Hematopoietic multipotent progenitor cell treated with erythropoietin and hydrocortisone succinate and interleukin-3 and kit ligand, for 8 days (in vitro differentiated cells): ENCODE measurements at places on chromosomes 3 and 15.

GRCh38 chr3:141286856-141287255, 55.2 kb downstream of the PXYLP1 start:
- no peak for DNase-seq

DNA sequence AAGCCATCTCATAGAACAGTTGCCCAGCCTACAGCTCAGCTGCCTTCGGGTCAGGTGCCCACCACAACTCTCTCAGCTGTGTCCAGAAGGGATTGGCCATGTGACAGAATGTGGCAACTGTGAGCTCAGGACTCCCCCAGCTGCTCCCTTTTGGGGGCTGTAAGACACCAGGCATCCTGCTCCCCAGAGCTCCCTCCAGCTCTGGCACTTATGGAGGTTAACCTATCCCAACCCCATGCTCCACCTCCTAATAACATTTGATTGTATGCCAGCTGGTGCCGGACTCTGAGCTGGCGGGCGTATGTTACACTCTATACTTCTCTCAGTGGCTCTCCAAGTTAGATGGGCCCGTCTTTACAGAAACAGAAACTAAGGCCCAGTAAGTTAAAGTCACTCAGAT, 222.8 kb downstream of the FAM43A start:
- DNase-seq = no peak

DNA sequence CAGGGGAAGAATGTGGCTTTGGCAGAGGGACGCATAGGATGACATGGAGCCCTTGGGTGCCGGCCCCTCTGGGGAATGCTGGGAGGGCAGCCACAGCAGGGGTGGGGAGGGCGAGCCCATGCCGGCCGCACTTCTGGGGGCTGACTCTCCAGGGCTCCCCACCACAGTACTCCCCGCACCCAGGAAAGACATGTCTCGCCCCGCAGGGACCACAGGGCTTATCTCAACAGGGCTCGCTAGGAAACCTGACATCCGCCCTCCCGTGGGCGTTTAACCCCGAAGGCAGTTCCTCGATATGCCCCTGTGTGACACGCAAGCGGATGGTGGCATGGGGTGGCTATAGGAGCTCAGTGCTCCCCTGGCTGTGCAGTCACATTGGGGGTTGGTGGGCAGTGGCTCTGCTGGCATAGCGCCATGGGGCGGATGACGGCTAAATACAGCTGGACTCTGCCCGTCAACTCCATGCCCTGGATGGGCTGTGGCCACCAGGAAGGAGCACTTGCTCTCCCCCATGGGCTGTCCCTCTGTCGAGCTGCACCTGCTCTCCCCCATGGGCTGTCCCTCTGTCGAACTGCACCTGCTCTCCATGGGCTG, 141.4 kb downstream of the ADAMTS17 start:
- no peak for DNase-seq

DNA sequence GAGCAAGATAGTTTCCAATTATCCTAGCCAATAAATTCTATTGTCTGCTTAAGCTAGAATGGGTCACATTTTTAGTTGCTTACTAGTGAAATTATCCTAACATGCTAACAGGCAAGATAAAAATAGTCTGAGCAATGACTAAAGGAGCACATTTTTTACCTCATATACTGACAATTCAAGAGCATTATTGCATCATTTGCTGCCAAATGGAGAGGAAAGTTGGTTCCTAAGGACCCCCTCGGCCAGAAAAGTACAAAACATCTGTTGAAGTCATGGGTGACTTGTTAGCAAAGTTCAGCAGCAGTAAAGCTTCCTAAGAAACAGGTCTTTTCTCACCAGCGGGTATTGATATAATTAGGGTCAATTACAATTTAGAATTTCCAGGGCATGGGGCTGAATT, 1001.0 kb downstream of the FHIT start:
- no peak for DNase-seq

DNA sequence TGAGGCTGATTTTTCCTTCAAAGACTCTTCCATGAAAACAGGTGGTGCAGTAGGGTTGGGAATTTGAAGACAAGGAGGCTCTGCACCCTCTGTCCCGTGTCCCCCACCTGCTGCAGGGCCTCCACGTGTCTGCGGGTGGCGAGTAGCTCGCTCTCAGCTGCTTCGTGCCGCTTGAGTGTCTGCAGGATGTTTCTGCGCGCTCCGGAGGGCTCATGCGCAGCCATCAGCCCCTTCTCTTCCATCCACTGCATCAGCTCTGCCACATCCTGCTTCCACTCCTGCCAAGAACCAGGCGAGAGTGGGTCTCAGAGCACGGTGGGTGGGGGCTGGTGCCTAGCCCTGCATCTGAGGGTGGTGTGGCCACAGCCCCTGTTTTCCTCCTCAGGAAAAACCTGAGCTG, 17.8 kb downstream of the SPTBN5 start:
- DNase-seq = no peak

GRCh38 chr3:122458992-122459391, 43.1 kb upstream of the WDR5B start:
- DNase-seq = peak; percentile 72

DNA sequence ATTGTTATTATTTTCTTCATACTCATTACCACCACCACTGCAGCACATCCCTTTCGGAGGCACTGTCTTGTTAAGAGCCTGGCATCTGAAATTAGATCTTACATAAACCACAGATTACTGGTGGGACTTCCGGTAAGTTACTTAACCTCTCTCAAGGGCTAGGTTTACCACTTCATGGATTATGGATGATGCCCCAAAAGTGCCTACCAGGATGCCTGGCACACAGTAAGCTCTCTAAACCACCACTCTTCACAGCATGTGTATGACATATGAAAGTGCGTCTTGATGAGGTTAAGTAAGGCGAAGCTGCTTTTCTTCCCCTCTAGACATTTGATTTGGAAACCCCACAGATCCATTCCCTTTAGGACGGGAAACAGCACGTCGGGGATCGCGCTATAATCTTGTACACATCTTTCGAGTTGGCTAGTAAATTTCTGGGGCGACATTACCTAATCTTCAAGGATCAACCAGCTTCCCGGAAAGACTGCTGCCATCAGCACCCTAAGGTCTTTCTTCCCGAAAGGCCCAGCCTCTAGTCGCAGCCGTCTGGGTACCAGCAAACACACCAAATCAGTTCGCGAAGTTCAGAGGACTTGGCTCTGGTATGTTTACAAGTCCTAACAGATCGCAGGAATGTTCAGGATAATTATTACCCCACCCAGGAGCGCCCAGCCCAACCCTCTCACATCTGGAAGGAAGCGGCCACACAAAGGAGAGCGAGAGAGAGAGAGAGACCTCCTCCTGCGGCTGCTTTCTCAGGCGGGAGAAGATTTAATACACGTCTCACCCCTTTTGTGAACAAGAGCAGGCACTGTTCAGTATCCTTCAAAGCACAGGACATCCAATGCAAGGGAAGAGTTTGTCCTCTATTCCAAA, 155.1 kb upstream of the FRMD4B start:
- no peak for DNase-seq

DNA sequence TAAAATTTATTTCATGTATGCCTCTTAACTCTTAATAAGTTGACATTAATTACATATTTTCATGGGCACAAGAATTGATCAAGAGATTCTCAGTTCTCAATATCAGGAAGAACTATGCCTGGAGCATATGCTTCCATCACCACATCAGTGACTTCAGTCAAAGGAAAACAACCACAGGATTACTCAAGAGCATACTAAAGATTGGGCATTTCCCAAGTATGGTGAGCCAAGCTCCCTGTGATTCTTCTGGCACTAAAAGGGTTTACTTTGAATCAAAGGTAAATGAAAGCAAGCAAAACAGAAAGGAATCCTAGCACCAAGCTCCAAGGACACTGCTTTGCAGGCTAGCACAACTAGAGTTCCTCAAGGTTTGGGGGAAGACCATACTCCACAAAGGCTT, 44.6 kb downstream of the FMN1 start:
- no peak for DNase-seq

DNA sequence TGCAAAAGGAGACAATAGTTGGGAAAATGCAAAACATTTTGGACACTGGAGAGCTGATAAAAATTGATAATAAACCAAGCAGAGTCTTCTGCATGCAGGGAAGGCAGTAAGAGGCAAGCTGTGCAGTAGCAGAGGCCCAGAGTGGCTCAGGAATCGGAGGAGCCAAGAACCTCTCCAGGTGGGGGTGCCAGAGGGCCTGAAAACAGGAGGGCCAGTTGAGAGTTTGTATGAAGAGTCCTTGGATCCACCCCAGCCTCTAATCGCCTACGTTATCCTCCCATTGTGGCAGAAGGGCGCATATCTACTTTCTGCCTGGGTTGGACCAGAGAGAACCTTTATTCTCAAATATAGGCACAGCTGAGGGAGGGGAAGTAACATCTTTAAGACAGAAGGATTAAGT, 48.9 kb upstream of the RBP1 start:
- peak; percentile 54 for DNase-seq

GRCh38 chr15:38859574-38859973, 295.0 kb upstream of the RASGRP1 start:
- no peak for DNase-seq

GRCh38 chr3:56860939-56861338, 59.2 kb upstream of the ARHGEF3 start:
- no peak for DNase-seq

GRCh38 chr3:65400899-65401298, 637.8 kb downstream of the MAGI1 start:
- DNase-seq = no peak

DNA sequence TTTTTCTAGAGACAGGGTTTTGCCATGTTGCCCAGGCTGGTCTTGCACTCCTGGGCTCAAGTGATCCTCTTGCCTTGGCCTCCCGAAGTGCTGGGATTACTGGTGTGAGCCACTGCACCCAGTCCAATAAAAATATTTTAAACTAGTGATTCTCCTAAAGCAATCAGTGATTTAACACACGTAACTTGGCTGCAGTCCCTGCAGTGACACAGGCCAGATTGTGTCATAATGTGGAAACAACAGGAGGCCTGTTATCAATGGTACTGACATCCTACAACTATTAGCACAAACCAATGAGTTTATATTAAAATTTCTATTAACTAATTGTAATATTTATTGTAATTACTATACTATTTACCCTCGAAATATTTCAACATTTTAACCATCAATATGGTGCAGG, 1.6 kb upstream of the SEC61A1 start:
- no peak for DNase-seq

DNA sequence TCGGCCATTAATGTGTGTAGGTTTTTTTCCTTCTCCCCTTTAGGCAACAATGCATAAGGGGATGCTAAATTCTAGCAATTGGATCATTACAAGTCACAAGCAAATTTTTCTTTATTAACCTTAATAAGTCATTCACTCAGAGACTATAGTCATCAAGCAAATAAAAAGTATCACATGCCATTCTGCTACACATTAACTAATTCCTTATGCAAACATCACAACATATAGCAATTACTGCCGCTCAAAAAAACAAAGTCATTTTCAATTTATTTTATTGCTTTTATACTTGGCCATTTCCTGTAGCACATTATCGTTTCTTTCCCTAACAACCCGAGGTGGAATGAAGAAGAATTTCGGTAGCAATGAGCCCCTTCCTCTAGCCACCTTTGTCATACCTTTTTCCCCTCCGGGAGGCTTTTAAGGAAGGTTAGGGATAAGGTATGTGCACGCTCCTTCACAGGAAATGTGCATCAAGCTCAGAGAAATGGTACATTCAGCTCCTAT, 421.2 kb downstream of the TIGIT start:
- no peak for DNase-seq

DNA sequence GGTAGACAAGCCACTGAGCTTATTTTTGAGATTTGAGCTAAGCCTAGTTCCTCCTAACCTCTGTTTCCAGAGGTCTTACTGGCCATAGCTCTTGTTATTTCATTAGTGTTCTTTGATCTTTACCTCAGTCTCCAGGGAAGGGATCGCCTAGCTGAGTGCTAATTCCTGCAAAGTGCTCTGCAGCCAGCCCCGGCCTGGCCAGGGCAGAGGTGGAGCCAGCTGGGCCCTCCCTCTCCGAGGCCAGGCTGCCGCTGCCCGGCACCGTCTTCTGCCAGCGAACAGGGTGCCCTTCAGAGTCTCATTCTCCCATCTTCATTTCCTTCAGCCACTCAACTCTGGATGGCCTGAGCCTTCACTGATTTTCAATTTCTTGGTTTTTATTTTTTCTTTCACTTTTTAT, 19.7 kb downstream of the FAN1 start:
- no peak for DNase-seq

DNA sequence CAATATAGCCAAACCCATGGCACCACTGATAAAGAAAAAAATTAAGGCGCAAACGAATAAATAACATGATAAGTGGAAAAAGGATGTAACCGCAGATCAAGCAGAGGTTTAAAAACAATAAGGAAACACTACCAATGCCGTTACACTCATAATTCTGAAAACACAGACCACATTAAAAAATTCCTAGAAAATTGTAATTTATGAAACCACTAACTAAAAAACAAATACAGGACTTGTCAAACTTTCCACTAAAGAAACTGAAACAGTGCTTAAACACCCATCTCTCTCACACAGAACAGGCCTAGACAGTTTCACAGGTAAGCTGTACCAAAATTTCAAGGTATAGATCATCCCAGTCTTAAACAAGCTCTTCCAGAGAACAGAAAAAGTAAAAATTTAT, 28.4 kb downstream of the PCSK6 start:
- DNase-seq = no peak

DNA sequence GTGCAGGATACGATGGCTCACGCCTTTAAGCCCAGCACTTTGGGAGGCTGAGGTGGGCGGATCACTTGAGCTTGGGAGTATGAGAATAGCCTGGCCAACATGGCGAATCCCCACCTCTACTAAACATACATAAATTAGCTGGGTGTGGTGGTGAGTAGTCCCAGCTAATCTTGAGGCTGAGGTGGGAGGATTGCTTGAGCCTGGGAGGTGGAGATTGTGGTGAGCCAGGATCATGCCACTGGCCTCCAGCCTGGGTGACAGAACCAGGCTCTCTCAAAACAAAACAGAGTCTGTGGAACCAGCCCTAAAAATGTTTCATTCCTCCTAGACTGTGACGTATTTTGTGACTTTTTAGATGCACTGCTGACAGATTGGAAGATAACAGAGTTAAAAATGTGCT, 34.3 kb upstream of the RAD51 start:
- peak; percentile 44 for DNase-seq

- no peak for DNase-seq
Measured at GRCh38 chr3:187188931-187189330, 8.4 kb upstream of the RTP1 start.

DNA sequence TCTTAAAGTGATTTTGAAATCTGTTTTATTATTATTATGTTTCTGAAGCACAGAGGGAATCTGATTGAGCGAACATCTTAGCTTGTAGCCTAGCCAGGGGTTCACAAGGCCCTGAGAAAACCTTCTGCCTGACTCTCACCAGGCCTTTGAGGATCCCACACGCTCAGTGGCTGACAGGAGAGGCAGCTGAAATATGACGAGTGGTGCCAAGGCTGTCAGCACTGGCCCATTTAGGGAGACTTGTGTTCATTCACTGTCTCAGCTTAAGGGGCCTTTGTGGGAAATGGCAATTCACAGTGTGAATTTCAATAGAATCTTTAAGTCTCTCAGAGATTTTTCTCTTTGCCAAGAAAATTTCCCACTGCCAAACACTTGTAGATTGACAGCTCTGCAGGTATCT, 770.9 kb downstream of the TUSC7 start:
- no peak for DNase-seq

- no peak for DNase-seq
Measured at GRCh38 chr3:169365993-169366915, 297.3 kb downstream of the MECOM start.
